Activated effector memory CD4-positive, alpha-beta T cell treated with anti-CD3 and anti-CD28 coated beads, Interleukin-2, amount 50 U/mL, for 16 hours (primary cell): ENCODE measurements at places on chromosomes 5 and 9.

- DNase-seq, result no peak
Observed at GRCh38 chr9:109967651-109968642, 187.9 kb downstream of the PALM2AKAP2 start.

DNA sequence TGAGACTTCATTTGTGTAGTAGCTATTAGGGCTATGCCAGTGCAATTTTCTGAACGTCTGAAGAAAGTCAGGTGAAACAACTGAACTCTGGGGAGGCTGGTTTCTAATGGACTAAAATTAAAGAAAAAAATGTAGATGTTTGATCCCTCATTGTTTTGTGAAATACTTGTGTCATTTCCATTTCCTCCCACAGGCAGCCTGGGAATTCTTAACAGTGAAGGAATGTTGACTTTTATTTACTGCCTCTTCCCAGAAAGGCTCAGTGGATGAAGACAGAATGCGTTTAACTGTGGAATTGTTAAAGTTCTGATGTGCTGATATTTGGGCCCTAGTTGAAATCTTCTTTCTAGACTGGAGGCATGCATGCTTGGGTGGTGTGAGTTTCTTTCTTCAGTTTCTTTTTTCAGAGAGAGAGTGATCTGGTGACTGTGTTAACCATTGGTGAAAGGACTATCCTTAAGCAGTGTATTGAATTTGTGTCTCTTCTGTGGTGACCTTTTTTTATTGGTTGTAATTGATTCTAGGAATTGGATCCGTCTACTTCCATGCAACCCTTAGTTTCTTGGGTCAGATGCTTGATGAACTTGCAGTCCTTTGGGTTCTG lies 15.5 kb downstream of the ACER2 start:
- DNase-seq, result no peak

- DNase-seq, result no peak
Observed at GRCh38 chr9:5089737-5090136, 95.7 kb downstream of the INSL6 start.

- no peak for DNase-seq
Observed at GRCh38 chr9:125878164-125878631, 131.0 kb downstream of the PBX3 start.

DNA sequence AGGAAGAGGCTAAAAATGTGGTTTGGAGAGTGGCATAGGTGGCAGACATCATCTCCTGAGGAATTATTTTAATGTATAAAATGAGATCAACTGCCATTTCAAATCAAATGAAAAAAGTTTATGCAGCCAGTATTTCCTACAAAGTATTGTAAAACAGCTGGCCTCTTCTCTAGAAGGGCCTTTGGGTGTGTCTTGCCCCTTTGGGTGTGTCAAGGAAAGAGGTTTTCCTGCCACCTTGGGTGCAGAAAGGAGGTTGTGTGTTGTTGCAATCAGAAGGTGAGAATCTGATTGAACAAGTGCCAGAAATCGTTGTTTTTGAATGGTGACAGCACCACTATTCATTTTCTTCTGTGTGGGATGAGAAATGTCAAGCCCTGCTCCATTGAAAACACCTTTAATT lies 127.4 kb downstream of the RMI1 start:
- no peak for DNase-seq

- DNase-seq, result no peak
Observed at GRCh38 chr9:30382271-30382670, 2002.2 kb upstream of the ACO1 start.

DNA sequence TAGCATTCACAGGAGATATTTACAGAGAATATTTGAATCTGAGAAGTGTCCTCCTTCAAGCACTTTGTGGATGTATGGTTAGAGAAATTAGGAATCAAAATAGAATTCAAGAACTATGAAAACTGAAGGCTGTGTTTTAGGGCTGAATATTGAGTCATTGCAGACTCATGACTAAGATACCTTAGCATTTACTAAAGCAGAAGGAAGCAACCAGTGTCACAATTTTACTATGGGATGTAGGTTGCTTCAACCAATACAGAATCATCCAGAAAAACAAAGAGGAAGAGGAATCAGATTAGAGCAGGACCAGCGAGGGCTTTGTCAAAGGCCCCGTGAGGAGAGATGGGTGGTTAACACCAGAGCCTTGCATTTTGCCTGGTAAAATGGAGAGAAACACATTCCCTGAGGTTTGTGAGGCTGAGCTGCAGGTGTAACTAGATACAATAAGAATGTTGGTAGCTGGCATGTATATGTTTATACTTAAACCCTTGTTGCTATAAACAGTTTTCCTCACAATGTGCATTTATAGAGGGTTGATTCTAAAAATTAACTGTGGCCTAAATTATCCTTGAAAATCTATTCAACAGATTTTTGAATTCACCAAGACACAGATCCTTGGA lies 518.1 kb downstream of the AGTPBP1 start:
- DNase-seq, result no peak

DNA sequence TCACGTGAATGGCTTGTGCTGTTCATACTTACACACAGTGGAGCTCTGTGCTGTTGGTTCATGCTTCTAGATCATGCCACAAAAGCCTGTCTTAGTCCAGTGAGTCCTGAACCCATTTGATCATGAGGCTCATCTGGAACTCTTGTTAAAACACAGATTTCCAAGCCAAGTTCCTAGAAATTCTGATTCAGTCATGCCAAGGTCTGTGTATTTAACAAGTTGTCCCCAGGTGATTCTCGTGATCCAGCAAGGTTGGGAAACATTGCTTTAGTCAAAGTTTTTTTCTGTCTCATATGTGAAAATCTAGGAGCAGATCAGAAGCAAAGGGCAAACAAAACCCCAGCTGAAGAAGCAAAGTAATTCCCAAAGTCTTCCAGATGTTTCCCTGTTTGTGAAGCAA lies 112.5 kb upstream of the GAS1 start:
- DNase-seq, result no peak

DNA sequence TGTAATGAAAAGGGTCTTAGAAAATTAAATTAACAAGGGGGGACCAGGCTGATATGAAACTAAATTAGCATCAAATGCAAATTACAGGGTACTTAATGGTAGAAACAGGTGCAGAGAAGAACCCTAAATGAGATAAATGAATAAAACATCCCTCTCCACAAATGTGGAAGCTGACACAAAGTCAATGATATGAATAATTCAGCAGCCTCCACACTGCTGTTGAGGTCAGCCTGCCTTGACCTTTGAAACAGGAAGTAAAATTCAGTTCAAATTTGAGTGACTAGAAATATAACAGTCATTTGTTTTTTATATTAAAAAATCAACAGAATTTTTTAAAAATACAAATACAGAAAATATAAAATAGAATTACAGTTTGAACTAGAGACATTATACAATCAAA lies 40.0 kb downstream of the EBF1 start:
- no peak for DNase-seq

DNA sequence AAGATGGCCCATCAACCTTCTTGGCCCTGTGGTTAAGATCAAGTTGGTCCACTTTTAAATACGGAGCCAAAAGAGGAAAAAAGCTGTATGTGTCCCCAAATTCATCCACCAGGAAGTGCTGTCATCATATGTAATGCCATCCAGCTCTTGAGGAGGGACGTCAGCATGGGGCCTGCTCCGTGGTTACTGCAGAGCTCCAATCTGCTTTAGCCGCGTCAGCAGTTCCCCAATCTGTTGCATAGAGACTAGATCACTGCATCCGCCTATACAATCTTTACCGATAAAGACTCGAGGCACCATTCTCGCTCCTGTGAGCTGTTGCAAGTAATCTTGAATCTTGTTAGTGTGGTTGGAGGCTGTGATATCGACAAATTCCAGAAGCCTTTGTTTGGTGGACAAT lies 65.7 kb downstream of the GABRA6 start:
- DNase-seq, result no peak

- no peak for DNase-seq
Observed at GRCh38 chr5:151896031-151896691, 28.5 kb downstream of the GLRA1 start.

GRCh38 chr5:73705364-73705763 lies 79.4 kb downstream of the ARHGEF28 start:
- no peak for DNase-seq

DNA sequence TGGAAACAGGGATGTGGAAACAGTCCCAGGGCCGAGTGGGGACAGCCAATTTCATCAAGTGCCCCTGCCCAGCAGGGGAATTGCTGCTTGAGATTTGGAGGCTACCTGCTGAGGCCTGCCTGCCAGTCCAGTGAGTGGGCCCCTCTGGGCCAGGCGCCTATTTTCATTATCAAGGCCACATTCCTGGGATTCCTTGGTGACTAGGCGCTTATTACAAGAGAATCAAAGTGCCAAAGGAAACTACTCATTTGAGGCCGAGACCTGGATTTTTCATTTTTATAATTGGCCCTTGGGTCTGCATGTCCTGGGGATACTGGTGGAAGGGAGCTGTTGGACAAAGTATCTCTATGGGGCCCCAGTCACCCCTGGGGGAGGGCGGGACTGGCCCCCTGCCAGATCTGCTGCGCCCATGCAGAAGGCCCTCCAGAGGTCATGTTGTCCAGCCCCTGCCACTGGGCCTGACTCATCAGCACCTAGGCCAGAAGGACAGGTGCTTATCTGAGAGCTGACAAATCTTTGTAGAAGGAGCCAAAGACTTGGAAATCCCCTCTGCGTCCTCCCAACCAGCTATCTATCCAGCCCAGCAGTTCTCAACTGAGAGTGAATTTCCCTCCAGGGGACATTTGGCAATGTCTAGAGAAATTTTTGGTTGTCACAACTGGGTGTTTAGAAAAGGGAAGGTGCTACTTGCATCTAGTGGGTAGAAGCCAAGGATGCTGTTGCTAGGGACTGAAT lies 45.6 kb downstream of the FOXI1 start:
- no peak for DNase-seq

- DNase-seq, result no peak
Observed at GRCh38 chr9:88949425-88949824, 41.8 kb upstream of the S1PR3 start.

DNA sequence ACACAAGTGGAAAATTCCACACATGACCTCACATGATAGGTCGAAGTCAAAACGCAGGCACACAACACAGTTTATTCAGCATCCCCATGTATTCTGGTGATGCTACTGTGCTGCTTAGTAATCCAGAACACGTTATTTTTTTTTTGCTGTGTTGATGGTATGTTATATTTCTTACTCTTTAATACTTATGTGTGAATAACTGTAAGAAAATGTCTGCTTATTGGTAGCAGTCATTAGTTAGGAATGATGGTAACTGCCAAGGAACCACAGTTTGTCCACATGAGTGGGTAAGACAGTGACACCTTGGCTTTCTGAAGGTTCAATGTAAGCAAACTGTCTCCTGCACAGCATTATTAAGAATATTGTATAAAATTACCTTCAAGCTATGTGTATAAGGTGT lies 107.7 kb upstream of the DAPK1 start:
- no peak for DNase-seq

GRCh38 chr9:93565089-93565488 lies 11.3 kb upstream of the PHF2 start:
- no peak for DNase-seq

DNA sequence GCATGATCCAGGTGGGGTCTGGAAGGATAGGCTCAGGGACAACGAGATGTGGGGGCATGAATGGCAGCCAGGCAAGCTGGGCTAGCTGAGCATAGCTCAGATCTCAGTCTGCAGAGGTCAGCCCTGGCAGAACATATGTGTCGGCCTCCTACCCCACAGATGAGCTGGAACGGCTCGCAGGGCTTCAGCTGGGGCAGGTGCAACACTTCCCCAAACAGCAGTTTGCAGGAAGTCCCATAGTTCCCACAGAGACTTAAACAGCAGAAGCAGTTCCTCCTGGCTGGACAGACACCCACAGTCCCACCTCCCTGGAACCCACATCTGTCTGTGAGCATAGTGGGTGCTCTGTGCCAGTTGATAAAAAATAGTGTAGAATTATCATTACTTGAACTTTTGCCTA lies 404.6 kb downstream of the GADD45G start:
- no peak for DNase-seq

DNA sequence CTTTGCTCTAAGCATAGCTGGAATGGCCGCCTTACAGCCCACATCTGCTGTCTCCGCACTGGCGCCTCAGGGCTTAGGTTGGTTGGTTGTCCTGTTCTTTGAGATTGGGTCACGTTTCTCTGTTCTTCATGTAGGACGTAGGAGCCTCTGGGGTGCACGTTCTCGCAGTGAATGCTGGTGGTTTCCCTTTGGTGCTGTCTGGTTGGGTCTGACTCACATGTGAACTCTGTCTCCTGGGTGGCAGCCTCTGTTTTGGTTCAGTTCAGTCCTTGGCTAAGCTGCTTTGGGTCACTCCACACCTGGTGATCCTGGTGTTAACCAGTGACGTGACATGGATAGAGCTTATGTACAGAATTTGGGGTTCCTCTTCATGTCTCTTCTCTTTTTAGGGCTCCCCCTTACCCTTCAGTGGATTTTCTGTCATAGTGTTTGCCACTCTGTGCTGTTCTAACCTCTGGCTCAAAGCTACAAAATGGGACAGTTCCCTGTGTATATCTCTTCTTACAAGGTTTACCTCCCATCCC lies 12.6 kb upstream of the LPCAT1 start:
- DNase-seq, result peak; percentile 87

GRCh38 chr5:40570408-40571129 lies 109.1 kb upstream of the PTGER4 start:
- no peak for DNase-seq

- no peak for DNase-seq
Observed at GRCh38 chr5:82985763-82986162, 91.4 kb downstream of the TMEM167A start.

DNA sequence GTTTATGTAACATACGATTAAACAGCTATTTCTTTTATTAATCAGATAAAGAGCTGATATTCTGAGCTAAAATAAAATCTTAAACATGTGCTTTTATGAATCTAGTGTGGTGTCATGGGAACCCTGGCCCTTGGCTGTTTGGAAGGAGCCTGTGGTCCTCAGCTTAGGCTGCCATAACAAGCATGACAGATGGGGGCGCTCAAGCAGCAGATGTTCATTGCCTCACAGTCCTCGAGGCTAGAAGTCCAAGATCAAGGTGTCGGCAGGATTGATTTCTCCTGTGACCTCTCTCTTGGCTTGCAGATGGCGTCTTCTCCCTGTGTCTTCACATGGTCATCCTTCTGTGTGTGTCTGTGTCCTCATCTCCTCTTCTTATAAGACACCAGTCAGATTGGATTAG lies 448.2 kb downstream of the GADD45G start:
- no peak for DNase-seq

- no peak for DNase-seq
Observed at GRCh38 chr5:83718195-83718825, 2.3 kb downstream of the HAPLN1 start.

DNA sequence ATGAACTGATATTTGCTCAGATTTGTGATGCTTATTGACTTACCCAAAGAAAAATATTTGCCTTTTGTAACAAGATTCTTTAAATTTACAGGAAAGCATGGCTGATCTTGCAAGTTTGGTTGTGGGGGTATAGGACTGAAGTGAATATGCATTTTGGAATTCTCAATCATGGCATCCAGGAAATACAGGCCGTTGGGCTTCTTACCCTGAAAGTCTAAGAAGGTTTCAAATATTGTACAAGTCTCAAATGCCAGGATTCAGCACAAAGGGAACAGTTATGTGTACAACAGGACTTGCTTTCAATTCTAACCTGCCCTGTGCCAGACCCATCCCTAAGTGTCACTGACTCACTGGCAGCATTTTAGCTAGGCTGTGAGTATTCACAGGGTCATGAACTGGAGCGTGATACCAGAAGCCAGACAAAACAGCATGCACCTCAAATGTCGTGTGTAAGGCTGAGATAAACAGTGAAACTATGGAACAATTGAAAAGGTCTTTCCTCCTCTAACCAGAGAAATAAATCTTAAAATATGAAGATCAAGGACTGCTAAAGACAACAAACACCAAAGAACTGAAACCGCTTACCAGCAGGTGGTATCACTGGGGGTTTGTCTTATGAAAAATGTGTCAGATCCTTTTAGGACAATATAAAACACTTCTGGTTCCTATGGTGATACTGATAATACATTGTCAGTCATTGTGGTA lies 168.6 kb upstream of the RGMB start:
- DNase-seq, result no peak
